HL-60 (cell line): ENCODE measurements at places on chromosomes 1 and 21.
A peak's percentile ranks its signal among the peaks of the same experiment; 100 is the strongest.

DNA sequence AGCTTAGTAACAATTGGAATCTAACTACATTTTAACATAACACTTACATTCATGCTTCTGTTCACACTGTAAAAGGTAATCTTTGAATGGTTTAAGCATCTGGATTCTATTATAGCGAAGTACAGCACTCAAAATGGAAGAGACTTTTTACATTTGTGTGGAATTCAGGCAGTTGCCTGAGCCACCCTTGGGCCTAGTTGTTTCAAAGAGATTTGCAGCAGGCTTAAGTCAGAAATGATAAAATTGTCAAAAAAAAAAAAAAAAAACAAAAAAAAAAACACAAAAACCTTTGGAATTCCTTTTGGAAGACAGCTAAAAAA, 199.9 kb downstream of the LYPLAL1 start:
- DNase-seq = no peak

DNA sequence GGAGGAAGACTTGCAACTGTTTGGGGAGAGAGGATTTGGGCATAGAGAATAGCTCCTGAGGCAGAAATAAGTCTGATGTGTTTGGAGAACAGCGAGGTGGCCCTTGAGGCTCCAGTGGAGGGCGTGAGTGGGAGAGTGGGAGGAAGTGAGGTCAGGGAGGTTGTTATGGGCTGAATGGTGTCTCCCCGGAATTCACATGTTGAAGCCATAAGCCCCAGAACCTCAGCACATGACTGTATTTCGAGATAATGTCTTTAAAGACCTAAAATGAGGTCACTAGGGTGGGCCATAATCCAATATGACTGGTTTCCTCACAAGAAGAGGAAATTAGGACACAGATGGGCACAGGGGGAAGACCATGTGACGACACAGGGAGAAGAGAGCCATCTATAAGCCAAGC, 17.9 kb upstream of the APP start:
- no peak for DNase-seq

DNA sequence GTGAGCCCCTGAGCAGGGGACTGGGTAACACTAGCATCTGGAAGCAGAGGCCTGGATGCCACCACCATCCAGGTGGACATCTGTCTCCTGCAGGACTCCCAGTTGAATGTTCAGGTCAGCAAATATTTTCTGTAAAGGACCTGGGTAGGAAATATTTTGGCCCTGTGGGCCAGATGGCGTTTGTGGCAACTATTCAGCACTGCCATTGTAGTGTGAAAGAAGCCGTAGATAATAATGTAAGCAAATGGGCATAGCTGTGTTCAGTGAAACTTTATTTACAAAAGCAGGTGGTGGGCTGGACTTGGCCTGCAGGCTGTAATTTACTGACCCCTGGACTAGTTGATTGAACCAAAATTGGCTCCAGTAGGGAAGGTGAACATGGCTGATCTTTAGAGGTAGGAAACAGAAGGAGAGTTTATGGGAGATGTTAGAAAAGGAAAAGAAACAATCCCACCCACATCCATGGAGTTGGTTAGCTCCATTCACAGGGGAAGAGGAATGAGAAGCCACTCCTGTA, 20.0 kb upstream of the CD101 start:
- DNase-seq = no peak

- DNase-seq = no peak
Measured at GRCh38 chr1:38061883-38062328, 15.3 kb upstream of the POU3F1 start.

- no peak for DNase-seq
Measured at GRCh38 chr1:40057310-40058030, 16.9 kb downstream of the CAP1 start.

DNA sequence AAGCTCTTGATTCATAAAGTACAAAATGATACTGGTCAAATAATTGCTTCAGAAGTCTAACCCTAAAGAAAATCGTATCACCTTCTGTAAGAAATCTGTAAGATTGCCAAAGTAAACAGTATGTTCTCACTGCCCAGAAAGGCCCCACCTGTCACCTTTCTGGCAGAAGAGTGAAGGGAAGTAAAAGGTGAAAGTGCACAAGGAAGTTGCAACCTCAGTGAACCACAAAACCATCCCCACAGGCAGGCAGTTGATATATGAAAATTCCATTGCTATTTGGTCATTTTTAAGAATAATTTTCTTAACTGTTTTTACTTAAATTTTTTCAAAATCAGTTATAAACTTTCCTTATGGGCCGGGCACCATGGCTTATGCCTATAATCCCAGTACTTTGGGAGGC, 48.5 kb upstream of the FBXO28 start:
- no peak for DNase-seq

GRCh38 chr1:173012126-173012525, 38.6 kb downstream of the TNFSF18 start:
- no peak for DNase-seq

GRCh38 chr1:157170677-157171515, 32.7 kb upstream of the ETV3 start:
- DNase-seq = no peak

- DNase-seq = no peak
Measured at GRCh38 chr1:158035014-158035413, 41.6 kb downstream of the KIRREL1 start.

- no peak for DNase-seq
Measured at GRCh38 chr1:229643996-229644745, 18.1 kb downstream of the URB2 start.

GRCh38 chr1:34978921-34979320, 6.2 kb downstream of the TMEM35B start:
- no peak for DNase-seq

GRCh38 chr21:17699524-17700189, 87.0 kb upstream of the BTG3 start:
- DNase-seq = no peak

- DNase-seq = peak; percentile 12
Measured at GRCh38 chr1:112172294-112172882, 182.9 kb upstream of the KCND3 start.

DNA sequence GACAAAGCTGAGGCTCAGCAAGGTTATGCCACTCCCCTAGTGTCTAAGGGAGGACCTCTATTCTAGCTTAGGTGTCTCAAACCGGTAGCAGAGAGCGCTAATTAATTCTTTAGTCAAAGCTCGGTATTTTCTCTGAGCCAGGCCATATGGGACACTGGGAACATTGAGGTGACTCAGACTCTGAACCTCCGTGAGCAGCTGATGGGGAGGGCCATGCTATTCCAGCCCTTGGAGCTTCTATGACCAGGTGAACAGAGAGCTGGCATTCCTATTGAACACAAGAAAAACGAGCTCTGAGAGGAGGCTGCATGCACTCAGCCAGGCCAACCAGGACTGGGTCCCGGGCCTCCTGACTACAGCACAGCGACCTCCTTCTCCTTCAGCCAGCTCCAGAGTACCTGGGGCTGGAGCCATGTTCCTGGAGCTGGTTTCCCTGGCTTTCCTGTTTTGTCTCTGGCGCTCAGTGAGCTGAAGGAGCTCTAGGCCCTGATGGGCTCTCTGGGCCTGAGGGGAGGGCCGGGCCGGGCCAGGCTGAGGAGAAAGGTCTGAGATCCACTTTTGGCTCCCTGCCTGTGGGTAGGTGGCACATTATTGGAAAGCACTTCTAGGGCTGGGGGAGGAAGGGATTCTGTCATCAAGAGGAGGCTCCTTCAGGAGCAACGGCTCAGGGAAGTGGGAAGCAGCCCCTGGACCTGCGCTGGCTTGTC, 37.0 kb downstream of the SLC9A1 start:
- DNase-seq = no peak

GRCh38 chr1:180563026-180563827, 4.5 kb downstream of the OVAAL start:
- no peak for DNase-seq

GRCh38 chr1:118988186-118989005, at the start of gene TBX15:
Gene TBX15 (minus strand): TSS chr1:118988343. CDS start chr1:118987795, 548 bp downstream.
- no peak for DNase-seq

DNA sequence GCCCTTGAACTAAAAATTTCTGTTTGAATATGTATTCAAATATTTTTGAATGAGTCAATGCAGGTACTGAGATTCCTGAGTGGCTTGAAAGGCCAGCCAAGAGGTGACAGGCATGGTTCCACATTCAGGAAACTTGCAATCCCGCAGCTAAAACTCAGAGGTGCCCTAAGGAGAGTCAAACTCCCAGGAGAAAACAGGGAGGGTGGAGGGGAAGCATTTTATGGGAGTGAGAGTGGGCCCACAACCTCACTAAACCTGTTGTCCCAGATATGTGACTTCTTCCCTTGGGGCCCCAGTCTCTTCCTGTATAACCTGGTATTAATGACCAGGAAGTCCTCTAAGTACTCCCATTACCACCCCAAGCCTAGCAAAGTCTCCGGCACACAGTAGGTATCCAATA, 189.6 kb downstream of the PLPP3 start:
- DNase-seq = no peak

DNA sequence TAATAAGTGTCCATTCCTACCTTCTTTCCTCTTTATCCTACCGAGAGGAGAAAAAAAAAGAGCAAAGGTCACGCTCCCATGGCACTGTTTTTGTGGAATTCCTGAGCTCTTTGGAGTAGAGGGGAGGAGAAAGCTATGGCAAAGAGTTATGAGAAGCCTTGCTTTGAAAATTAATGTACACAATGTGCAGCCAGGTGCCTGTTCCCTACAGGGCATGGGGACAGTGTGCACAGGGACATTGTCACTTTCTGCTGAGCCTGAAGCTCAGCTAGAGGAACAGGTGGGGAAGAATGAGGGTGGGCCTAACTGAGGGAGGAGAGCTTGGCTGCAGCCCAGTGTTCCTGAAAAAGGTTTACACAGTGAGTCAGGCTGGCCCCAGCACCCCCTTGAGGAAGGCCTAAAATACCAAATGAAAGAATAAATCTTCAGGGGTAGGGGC, 66.1 kb downstream of the PLXNA2 start:
- DNase-seq = no peak

DNA sequence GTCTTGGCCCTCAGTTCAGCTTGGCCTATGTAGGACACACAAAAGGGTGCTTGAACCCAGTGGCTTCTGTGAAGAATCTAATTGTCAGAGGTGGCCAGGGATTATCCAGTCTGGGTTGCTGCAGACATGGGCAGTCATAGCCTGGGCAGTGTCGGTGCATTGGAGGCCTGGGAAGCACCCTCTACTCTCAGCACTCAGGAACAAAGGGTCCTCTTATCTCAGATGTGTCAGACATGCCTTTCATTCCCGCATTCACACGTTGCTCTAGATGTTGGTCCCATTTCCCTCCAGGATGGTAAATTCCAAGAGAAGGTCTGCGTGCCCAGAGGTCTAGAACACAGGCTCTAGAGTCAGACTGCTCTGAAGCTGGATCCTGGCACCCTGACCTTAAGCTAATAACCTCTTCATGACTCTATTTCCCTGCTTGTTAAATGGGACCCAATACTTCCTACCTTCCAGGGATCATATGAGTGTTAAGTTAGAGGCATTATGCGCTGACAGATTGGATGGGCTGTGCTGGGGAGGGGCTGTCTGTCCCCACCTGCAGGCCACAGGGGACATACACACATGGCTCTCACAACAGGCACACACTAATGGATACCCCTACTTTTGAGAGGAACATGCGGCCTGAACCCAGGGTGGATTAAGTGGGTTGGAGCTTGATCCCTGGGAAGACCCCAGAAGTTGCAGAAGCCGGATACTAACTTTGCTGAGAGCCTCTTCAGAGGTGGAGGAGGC, 16.5 kb upstream of the EDN2 start:
- no peak for DNase-seq

GRCh38 chr1:151039521-151039920, 3.1 kb downstream of the BNIPL start:
- DNase-seq = no peak

GRCh38 chr1:27872802-27873551, 633 bp downstream of the THEMIS2 start:
- no peak for DNase-seq

GRCh38 chr1:186481303-186481888, 20.5 kb upstream of the PDC start:
- no peak for DNase-seq

DNA sequence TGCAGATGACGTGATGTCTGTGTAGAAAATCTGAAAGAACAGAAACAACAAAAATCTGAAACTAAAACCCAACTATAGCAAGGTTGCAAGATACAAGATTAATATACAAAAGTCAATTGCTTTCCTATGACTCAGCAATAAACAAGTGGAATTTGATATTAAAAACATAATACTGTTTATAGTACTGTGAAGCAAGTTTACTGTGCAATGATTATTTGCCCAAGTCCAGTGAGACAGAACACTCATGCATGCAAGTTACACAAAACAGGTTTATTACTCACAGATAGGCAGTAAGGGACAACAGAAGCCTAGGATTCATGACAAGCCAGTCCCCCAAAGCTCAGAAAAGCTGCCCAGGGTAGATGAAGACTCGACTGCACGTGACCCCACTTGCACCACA, 62.4 kb upstream of the RAB4A start:
- DNase-seq = no peak

DNA sequence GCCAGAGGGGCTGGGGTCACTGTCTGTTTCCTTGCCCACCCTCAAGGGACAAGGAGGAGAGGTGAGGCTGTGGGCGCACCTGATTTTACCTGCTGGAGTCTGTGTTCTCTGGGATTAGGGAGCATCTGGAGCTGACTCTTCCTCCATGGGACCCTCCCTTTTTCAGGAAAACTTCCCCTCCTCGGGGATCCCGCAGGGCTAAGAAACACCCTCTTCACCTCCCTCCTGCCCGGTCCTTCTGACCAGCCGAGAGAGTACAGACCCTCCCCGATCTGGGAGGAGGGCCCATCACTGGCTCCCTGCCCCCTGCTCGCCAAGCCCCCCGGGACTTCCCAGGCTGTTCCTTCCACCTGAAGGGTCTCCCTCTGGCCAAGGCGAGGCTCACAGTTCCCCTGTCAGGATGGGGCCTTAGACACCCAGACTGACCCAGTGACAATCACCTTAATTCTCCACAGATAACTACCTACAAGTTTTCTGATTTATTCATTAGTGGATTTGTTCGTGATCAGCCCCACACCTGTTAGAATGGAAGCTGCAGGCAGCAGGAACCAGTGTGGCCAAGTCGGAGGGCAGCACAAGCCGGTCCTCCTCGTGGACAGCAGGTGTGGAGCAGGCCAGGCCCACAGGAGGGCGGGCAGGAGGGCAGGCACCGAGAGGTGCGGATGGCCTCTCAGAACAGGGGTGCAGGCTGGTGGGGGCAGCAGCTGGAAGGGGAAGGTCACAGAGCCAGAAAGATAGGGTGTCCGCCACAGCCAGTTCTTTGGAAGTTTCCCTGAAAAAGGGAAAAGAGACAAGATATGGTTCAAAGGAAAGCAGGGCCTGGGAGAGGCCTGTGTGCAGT, 15.9 kb upstream of the SAMD11 start:
- DNase-seq = no peak

DNA sequence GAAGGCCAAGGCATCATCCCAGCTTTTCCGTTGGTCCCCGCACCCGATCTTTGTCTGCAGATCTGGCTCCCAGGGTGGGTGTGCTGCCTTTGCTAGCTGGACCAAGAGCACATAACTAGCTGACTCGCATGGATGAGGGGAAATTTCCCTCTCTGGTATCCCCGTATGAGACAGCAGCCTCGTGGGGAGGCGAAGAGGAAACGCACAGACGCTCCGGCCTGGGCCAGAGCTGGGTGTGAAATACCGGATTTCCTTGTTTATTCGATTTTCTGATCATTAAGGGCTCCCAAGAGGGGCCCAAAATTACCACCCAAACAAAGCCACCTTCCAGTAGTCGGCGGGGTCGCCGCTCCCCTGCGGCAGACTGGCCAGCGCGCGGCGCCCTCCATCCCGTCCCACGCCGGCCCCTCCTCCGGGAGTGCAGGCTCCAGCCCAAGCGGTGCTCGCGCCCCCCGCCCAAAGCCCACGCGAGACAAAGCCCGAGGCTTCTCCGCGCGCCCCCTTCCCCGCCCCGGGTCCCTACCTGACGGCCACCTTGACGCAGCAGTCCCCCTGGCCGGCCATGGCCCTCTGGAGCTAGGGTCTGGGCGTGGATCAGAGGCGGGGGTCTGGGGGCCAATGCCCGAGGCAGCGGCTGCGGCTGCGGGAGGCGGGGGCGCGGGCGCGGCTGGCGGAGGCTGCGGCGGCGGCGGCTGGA, 546 bp downstream of the KIF21B start:
- no peak for DNase-seq
